ENCODE measurements at places on chromosomes 1 and 21.

- no peak for DNase-seq
Observed at GRCh38 chr1:24319312-24319863, at the start of gene GRHL3. Gene GRHL3 (plus strand): TSS chr1:24319357. CDS start chr1:24319552, 195 bp downstream.

DNA sequence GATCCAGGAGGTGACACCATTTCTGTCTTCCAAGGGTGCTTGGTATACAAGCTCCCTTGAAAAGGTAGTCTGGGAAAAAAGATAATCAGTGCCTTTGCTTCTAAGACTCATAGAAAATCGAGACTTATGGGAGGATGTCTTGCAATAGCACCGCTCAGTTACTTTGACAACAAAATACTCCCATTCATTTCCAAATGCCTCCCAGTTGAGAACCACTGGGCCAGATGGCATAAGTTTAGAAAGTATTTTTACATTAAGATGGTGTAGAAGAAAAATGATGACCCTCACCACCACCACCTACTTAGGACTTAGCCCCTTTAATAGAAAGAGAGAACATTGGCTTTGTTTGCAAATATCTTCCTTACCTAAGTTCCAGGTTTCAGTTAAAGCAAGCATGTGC lies 4.6 kb downstream of the TRMT13 start:
- no peak for DNase-seq

GRCh38 chr1:10160907-10161490 lies 49.4 kb upstream of the KIF1B start:
- no peak for DNase-seq

- DNase-seq = no peak
Observed at GRCh38 chr1:207659545-207660153, 14.7 kb downstream of the CR1L start.

DNA sequence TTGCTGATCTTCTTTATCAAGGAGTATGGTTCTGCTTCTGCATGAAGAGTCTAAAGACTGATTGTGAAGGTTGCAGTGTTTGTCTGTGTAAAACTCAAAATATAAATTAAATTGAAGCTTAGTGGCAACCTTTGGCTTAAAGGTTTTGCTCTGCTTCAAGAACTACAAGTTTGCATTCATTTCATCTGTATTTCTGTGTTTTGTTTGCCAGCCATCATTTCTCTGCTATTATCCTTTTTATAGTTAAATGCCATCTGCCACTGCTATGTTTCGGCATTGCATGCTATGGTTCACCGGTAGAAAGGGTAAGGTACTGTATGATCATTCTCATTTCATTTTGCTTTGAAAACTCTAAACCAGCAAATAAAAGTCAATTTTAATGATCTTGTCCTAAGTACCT lies 52.9 kb downstream of the OSBPL9 start:
- no peak for DNase-seq

DNA sequence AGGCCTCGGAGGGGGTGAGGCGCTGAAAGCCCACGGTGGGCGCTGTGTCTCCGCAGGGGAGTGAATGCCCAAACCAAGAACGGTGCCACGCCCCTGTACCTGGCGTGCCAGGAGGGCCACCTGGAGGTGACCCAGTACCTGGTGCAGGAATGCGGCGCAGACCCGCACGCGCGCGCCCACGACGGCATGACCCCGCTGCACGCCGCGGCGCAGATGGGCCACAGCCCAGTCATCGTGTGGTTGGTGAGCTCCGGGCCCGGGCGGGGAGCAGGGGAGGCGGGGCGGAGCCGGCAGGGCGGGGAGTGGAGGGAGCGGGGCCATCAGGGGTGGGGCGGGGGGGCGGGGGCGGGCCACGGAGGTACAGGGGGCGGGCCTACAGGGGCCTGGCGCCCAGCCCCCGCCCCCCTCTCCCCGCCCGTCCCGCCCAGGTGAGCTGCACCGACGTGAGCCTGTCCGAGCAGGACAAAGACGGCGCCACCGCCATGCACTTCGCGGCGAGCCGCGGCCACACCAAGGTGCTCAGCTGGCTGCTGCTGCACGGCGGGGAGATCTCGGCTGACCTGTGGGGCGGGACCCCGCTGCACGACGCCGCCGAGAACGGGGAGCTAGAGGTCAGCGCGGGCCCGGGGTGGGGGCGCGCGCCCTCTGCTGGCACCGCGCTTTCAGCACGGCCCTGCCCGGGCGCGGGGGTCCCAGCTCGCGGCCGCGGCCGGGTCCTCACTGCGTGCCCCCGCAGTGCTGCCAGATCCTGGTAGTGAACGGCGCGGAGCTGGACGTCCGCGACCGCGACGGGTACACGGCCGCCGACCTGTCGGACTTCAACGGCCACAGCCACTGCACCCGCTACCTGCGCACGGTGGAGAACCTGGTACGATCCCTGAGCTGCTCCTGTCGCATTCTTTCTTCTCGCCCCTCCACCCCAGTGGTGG lies 15.9 kb downstream of the ESPN start:
- DNase-seq = peak; percentile 54

DNA sequence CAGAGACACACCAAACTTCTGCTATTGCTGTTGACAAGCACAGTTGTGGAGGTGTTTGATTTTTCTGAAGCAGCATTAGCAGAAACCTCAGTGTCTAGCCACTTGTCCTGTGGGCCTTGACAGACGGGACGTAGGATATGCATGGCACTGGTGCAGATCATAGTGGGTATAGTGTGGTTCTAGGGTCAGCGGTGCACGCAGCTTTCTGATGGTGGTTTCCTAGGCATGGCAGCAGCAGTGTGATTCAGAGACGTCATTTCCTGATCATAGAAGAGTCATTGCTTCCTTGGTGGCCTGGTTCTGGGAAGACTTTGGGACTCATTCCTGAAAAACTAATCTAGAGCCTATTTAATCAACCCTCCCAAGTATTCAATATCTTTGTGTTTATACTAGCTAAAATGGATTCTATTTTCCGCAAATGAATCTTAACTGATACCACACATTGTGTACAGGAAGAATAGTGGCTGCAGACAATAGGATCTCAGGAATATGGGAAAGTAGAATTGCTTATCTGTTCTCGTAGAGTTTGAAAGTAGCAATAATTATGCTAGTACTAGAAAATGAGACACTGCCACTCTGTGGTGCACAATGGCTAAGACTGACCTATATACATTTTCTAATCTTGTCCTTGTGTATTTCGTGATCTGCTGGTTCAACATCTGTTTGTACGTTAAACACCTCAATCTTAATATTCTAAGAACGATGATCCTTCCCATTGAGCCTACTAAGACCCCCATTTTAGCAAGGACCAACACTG lies 2.8 kb upstream of the USP1 start:
- no peak for DNase-seq

DNA sequence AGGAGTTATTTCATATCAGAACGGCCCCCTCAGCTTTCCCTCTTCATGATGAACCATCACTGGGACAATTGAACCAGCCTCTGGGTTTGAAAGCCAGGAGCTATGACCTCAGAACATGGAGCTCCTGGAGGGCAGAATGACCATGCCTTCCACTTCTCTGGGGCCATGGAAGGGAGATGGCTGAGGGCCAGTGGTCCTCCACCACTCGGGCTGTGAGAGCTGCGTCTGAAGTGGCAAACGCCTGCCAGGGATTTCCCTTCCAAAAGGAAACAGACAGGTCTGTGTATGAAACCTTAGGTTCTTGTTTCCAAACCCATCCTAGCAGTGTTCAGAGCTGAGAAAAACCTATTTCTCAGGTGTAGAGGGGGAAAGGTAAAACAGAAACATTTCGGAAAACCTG lies 22.5 kb downstream of the PKP1 start:
- DNase-seq = no peak

DNA sequence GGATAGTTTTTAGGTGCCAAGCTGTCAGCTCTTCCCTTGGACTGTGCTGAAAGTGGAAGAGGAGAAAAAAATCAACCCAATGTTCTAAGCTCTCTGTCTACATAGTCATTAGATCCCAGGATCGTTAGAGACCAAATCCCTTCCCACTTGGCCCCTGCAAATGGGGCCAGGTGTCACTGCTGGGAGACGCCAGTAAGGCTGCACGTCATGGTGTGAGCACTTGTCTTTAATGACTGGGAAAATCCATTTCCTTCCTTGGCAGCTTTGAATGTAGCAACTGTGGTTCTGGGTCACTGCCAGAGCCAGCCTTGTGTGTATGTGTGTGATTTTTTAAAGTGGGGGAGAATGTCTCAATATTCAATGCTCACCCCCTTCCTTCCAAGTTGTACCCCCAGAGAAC lies 59.9 kb downstream of the MAN1C1 start:
- DNase-seq = no peak

- no peak for DNase-seq
Observed at GRCh38 chr1:173224949-173225348, 17.8 kb upstream of the TNFSF4 start.

- no peak for DNase-seq
Observed at GRCh38 chr1:183559061-183559460, 31.2 kb downstream of the NCF2 start.

DNA sequence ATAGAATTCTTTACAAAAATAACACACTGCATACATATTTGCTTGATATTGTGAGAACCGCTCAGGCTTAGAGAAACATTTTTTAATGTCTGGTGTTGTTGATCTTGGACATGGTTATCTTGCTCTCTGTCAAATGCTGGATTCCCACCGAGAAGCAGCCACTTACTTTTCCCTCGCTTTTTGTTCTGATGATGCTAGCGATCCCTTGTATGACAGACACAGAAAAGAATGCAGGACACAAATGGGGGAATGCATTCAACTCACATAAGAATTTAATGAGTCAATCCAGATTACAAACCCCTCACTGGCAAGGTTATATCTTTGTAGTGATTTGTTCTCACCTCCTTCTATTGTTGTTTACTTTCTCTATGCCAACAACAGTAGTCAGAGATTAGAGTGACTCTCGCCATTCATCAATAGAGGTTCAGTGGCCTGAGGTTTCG lies 76.8 kb upstream of the AKT3 start:
- DNase-seq = no peak

- no peak for DNase-seq
Observed at GRCh38 chr1:204920967-204921366, 50.3 kb downstream of the NFASC start.

GRCh38 chr1:145927916-145928643 lies 796 bp upstream of the RBM8A start:
- DNase-seq = no peak

DNA sequence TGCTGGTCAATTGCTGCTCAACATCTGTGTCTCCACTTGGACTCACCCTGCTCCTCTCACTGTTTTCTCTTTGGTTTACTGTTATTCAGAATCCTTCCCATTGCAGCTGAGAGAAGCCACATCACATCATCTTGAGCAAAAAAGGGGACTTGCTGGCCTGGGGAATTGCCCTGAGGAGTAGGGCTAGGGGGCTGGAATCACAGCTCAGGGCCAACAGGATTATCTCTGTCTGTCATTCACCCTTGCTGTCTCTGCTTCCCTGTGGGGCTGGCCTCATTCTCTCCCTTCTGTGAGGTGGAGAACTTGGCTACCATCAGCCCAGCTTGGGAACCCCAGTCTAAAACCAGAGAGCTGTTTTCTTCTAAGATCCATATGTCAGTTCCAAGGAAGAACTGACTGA lies 140.7 kb upstream of the WNT4 start:
- no peak for DNase-seq

GRCh38 chr1:218679988-218680748 lies 335.0 kb downstream of the TGFB2 start:
- DNase-seq = no peak

GRCh38 chr1:41387667-41388091 lies 26.4 kb downstream of the FOXO6 start:
- DNase-seq = no peak

- DNase-seq = no peak
Observed at GRCh38 chr1:78553859-78554258, 63.1 kb downstream of the PTGFR start.

- DNase-seq = no peak
Observed at GRCh38 chr21:44710756-44711326, 531 bp downstream of the TSPEAR start.

- DNase-seq = no peak
Observed at GRCh38 chr1:245566952-245567351, 412.2 kb downstream of the KIF26B start.

DNA sequence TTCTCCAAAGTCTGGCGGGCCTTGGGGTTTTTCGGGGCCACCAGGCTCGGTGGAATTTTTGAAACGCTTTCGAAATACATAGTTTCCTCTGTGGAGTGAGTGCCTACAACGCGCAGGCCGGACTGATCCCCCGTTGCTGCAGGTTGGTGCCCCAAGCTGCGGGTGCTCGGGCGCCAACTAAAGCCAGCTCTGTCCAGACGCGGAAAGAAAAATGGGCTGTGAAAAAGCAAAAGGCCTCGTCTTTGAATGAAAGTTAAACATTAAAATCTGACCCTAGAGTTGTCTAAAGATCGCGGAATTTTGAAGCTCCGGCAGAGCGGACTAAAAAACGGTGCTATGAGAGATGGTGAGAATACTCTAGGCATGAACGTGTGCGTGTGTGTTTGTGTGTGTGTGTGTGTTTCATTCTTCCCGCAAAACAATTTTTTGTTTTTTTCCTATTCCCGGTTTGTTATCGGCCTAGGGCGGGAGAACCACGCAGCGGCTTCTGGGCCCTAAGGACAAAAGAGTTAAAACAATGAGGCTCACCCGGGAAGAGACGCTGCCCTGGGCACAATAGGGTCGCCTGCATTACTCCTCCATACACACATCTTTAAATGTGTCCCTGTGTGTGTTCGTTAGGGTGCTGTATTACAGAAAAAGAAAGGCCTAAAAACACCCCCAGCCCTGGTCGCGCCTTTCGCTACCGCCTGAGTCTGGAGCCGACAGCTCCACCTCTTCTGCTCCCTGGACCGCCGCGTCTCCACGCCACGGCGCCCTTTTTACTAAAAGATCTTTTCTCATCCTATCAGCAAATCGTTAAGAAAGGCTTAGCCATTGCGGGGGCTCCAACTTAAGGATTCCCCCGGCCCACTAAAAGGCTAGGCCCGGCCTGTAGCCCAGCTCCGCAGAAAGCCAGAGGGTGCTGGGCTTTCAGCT lies 3.2 kb downstream of the TBX15 start:
- no peak for DNase-seq

GRCh38 chr1:67493148-67493547 lies 62.9 kb upstream of the SERBP1 start:
- no peak for DNase-seq

DNA sequence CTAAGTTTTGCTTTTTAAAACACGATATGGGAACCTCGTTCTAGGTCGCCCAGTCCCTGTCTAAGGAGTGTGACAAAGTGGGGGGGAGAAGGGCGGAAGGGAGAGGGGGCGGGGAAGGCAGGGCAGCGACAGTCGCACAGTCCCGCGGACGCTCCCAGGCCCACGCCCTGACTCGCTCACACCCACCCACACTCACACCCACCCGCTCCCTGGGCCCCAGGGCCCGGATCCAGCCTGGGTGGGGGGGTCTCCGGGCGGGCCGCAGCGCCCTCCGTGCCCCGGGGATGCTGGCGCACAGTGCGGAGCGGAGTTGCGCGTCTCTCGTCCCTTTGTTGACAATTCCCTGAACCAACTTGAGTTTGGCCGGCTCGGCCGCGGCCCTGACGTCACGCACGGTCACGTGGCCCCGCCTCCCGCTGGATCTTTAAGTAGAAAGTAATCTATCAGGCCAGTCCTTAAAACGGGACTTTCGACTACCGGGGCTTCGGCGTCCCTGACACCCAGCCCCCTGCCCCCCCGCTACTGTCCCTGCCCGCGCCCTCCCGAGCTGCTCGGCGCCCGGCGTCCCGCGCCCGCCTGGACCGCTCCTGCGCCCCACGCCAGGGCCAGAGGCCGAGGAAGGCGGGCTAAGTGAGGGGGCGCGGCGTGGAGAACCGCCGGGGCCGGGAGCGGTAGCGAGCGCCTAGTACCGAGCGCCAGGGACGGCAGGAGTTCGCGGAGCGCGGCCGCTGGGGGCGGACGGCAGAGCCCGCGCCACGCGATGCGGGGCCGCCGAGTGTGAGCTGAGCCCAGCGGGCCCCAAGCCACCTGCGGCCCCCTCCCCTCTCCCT lies at the start of gene FOXD3:
TSS of gene FOXD3 (plus strand) at position 454 of the 830 bp plus-strand sequence. CDS start 492 bp downstream, outside the sequence.
- no peak for DNase-seq

- no peak for DNase-seq
Observed at GRCh38 chr1:176903474-176903873, 261.0 kb downstream of the ASTN1 start.
